ENCODE measurements at places on chromosomes 3 and 15.

DNA sequence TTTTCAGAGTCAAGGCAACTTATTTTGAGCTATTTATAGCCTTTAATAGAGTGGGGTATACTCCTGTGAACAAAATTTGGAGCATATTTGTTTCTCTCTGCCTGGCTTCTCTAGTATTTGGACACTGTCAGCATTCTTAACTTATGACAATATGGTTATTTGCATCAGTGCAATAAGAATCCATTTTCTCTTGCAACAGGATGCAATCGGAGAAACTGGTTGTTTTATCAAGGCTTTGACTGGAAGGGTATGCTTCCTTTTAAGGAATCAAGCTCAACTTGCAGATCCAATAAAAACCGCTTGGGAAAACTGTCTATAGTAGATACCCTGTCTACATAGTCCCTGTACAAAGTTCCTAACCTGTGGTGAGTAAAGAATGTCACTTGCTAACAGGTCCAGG lies 106.7 kb downstream of the DPH6 start:
- no peak for DNase-seq

DNA sequence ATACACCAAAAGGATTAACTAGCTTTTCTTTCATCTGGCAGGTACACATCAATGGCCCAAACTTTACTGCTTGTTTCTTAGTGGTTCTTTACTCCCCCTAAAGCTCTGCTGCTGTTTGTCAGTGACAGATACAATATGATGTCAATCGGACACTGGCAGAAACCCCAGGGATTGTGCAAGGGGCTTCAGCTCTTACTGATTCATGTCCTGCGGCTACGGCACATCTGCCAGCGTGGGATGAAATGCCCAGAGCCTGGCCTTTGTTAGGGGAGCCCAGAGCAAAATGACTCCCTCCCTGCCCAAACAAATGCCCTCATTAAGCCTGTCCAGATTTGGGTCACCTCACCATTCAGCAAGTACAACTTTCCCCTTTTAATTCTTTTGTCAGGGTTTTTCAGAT lies 28.3 kb downstream of the SRP14 start:
- no peak for DNase-seq

- no peak for DNase-seq
Measured at GRCh38 chr3:180332608-180333007, 269.4 kb upstream of the TTC14 start.

DNA sequence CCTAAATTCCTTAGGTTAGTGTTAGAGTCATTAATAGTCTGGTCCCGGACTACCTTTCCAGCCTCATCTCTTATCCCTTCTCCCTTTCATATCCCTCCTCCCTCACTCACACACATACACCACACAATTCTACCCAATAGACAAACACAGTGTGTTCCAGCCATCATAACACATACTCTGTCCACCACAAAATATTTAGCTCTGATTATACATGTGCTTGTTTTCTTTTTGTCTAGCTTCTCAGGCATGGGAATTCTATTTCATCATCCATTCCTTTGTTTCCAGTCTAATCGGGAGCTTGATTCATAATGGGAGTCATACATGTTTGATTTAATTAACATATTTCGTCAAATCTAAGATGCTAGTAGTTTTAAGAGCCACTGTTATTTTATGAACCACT lies 161.8 kb upstream of the BFSP2 start:
- DNase-seq, result no peak

GRCh38 chr15:80694611-80695098 lies 455 bp upstream of the ABHD17C start:
- no peak for DNase-seq

- no peak for DNase-seq
Measured at GRCh38 chr3:196889844-196890708, 22.4 kb downstream of the SENP5 start.

DNA sequence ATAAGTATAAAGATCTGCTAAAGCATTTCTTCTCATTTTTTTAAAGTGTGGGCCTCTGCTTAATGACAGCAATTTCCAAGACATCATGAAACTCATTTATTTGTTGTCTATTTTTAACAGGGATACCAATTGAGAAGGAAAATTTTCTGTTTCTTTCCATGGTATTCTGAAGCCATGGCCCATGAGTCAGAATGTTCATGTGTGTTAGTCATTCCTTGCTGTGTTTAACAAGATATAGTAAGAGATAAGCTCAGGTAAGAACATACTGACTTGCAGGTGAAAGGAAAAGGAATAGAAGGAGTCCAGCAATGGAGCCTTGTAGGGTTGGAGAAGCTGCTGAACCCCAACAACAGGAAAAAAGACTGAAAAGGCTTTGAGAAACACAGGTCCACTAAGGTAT lies 17.0 kb upstream of the ARID3B start:
- DNase-seq, result no peak

- peak; percentile 18 for DNase-seq
Measured at GRCh38 chr15:75921732-75922703, 18.3 kb downstream of the FBXO22 start.

- DNase-seq, result no peak
Measured at GRCh38 chr15:63448266-63448665, 56.1 kb upstream of the USP3 start.

DNA sequence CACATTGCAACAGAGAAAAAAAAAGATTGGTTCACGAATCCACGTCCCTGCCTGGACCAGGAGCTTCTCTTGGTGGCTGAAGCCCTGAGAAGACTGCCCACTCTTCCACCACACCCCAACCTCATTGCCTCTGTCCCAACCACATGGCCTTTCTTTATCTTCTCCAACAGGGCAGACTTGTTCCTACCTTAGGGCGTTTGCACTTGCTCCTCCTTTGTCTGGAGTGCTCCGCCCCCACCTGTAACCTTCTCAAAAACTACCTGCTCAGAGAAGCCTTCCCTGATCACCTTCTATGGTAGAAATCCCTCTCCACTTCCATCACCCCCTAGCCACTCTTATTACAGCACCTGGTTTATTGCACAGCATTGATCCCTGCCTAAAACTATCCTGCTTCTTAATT lies 64.7 kb downstream of the ITGA11 start:
- DNase-seq, result no peak

DNA sequence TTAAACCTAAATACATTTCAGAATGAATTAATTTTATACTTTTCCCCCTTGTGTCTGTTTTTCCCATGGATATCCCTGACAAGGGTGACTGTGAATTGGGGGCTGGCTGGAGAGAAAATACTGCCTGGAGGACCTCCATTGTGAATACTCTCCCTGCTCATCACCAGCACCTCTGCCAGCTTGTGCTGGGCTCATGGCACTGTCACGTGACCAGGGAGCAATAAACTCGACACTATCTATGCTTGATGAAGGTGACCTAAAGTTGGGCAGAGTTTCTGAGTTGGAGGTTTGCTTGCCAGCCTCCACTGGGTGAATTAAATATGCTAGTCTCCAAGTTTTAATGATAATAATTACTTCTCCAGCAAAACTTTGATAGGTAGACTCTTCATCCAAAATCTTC lies 189.5 kb downstream of the SPATA16 start:
- DNase-seq, result no peak

DNA sequence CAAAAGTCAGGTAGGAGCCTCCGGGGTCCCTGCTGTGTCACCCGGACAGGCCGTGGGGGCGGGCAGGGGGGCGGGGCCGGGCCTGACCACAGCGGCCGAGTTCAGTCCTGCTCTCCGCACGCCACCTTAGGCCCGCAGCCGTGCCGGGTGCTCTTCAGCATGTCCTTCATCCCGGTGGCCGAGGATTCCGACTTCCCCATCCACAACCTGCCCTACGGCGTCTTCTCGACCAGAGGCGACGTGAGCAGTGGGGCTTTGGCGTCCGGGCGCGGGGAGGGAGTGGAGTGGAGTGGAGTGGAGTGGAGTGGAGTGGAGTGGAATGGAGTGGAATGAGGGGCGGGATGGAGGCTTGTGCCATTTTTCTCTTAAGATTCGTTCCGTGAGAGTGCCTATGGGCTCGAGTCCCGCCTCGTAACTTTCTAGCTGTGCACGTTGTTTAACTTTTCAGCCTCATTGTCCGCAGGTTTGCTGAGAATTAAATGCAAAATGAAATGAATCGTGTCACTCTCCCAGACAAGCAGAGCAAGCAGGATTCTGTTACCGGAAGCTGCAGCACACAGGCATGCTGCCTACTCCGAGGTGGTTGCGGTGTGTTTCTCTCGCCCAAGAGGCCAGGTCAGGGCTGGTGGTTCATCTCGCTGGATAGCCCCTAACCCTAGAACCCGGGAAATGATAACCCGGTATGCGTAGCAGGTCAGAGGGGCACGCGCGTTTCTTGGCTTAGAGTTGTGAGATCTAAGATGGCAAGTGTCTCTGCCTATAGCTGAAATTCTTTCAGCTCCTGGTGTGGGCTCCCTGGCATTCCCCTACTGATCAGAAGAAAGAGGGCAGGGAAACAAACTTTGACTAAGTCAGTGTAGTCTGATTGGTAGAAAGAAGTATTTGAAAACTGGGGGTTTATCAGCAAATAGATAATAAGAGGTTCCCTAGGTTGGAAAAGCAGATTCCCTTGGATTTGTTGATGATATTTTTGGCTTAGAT lies at the start of gene FAH:
Gene FAH (plus strand): TSS at position 104 of the 981 bp plus-strand sequence. CDS start 56 bp downstream, at position 160.
- peak; percentile 22 for DNase-seq

GRCh38 chr15:63633312-63633711 lies 36.1 kb downstream of the FBXL22 start:
- no peak for DNase-seq

DNA sequence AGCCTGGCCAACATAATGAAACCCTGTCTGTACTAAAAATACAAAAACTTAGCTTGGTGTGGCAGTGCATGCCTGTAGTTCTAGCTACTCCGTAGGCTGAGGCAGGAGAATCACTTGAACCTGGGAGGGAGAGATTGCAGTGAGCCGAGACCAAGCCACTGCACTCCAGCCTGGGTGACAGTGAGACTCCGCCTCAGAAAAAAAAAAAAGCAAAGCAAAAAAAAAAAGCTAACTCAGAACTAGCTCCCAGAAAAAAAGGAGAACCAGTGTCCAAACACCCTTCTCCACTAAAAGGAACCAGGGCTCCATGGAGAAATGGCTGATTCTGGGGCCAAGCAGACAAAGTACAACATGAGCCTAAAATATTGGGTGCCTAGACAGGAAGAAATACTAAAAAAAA lies 16.7 kb upstream of the CRTC3 start:
- DNase-seq, result no peak

Data from COR-L47 (cell line).